Effector CD8-positive, alpha-beta T cell (primary cell): ENCODE measurements at places on chromosomes 13 and 19.

- no peak for DNase-seq
These were observed 3.4 kb downstream of the SLITRK1 start for GRCh38 chr13:83878691-83879430.

GRCh38 chr19:28023064-28023463 lies 1189.9 kb downstream of the UQCRFS1 start:
- DNase-seq = no peak

- no peak for DNase-seq
These were observed 64.1 kb downstream of the KLF12 start for GRCh38 chr13:74070065-74070464.

GRCh38 chr13:33006638-33007037 lies 9.6 kb upstream of the KL start:
- no peak for DNase-seq

DNA sequence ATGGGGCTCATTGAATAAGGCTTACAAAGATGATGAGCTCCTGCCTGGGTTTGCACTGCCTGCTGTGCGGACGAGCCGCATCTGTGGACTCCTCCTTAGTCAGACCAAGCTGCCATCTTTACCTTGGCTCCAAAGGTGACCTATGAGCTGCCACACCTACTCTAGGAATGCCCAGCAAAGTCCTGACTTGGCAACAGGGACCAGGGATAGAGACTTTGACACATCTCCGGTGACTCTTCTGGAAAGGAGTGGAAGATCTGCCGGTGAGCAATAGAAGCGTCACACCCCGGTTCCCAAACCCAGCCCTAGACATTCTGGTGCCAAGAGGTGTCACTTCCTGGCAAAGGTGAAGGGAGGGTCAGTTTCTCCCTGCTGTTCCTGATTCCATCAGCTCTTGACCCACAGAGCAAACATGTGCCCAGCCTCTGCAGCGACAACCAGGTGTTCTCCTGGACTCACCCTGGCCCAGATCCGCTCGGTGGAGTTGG lies 50.2 kb upstream of the GTF3A start:
- no peak for DNase-seq

- no peak for DNase-seq
These were observed 98.8 kb upstream of the TMTC4 start for GRCh38 chr13:100773429-100773828.

GRCh38 chr13:30496147-30496546 lies 30.4 kb upstream of the HMGB1 start:
- DNase-seq = no peak

DNA sequence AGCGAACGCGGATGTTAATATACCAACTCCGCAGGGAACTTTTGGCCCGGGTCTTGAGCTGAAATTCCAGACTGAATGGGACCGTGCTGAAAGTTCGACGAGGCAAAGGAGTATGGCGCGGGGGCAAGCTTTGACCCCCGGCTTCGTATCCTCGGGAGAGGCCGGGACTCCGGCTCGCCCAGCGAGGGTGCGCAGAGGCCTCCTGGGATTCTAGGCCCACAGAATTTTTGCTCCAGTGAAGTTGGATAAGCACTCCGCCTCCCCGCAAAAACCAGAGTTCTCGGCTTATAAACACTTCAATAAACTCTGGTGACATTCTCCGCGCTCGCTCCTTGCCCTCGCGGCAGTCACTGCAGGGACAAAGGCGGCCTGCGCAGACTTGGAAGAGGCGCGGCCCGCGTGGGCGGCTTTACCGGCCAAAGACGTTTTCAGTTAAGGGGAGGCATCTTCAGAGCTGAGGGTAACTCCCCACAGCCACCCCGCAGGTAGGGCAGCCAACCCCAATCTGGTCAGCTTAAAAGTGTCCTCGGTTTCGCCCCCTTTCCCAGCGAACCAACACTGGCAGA lies 112.6 kb downstream of the KCNRG start:
- no peak for DNase-seq

DNA sequence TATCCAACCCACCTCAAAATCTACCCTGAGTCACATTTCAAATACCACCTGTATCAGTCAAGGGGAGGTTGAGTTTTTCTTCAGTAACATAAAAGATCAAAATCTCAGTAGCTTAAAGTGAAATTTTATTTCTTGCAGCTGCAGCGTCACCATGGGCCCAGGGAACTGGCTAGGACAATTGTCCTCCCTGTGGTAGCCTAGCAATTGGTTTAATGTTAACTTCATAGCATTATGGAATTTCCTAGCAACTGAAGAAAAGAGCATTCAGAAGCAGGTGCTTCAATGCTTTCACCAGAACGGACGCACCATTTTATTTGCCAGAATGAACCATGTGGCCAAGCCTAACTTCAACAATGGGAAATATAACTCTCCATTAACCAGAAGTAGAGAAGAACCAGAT lies 359.3 kb upstream of the TSHZ3 start:
- no peak for DNase-seq

GRCh38 chr19:47161876-47162489 lies 31.3 kb downstream of the SAE1 start:
- DNase-seq = no peak
